Stimulated activated CD4-positive, alpha-beta T cell treated with anti-CD3 and anti-CD28 coated beads, Interleukin-1b, Interleukin-23, amount 100 ng/mL, for 1 hour (primary cell): ENCODE measurements at places on chromosomes 12 and 14.

GRCh38 chr12:12818701-12819100 lies 5.6 kb downstream of the DDX47 start:
- no peak for DNase-seq

GRCh38 chr14:95218472-95219193 lies 61.3 kb upstream of the DICER1 start:
- no peak for DNase-seq

DNA sequence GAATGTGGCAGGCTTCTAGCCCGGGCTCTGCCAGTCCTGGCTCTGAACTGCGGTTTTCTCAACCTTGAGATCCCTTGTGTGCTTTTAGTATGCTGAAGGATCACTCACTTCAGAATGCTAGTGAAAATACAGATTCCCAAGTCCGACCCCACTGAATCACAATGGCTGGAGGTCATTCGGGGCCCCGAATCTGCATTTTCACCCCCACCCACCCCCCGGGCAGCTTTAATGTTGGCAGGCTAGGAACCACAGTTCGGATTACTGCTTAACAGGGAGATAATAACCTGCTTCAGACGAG lies 573 bp upstream of the SUSD6 start:
- no peak for DNase-seq

DNA sequence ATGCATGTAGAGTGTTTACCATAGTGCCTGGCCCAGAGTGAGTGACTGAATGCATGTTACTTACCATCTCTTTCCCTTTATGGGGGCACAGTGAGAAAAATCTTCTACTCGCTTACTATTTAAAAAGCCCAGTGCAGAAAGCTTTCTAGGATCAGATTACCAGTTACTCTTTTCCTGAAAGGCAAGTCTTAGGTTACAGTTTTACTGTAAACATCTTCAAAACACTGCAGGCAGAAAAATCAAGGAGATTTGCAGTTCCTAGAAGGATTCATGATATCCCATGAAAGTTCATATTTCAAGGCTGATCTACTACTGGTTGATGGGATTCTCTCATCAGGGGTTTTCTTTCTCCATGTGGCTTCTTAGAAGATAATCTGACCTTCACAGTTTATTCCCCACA lies 29.3 kb upstream of the DAAM1 start:
- no peak for DNase-seq

GRCh38 chr14:85529803-85530574 lies at the start of gene FLRT2:
Gene FLRT2, plus strand, starts transcription at chr14:85530144. Its CDS starts 91,371 bp downstream, at chr14:85621515.
- no peak for DNase-seq

- no peak for DNase-seq
Measured at GRCh38 chr14:81953419-81953818, 419.8 kb upstream of the SEL1L start.

- DNase-seq = no peak
Measured at GRCh38 chr12:105729926-105730325, 399.4 kb downstream of the C12orf75 start.

GRCh38 chr14:53570411-53571387 lies 385.9 kb downstream of the BMP4 start:
- no peak for DNase-seq

GRCh38 chr12:13505224-13505623 lies 308.7 kb downstream of the EMP1 start:
- no peak for DNase-seq

GRCh38 chr12:95146769-95147168 lies 70.5 kb downstream of the FGD6 start:
- DNase-seq = no peak

DNA sequence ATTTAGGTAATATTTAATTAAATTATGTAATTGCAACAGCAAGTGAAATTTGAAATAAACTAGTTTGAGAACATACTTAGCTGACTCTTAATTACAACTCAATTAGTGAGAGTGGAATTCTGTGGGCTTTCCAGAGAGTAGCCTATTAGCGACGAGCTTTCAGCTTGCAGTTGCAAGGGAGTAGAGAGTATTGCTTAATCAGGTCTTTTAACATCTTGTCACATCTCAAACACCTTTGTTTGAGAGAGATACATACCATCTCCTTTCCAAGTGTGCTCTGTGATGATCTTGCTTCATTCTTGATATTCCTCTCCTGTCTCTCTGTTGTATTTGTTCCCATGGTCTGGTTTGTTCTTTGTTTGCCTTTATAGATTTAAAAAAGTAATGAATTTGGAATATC lies 7.7 kb downstream of the PPP4R4 start:
- DNase-seq = no peak

DNA sequence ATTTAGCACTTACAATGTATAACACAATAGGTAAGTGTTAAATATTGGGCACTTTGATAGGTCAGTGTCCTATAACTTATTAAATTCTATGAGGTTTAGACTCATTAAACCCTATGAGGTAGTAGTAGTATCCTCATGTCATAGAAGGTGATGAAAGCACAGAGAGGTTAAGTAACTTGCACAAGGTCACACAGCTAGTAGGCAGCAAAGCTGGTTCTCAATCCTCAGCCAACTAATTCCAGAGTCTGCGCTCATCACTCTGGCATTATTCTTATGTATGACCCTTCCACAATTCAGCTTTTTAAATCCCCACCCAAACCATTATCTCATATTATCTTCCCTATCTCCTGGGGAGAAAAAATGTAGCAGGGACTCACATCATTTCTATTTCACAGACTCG lies 141.1 kb downstream of the KSR2 start:
- no peak for DNase-seq
